ENCODE measurements at places on chromosomes 5 and 9. TPM values are rescaled to one million over a fixed set of nuclear protein-coding genes. Genes with fewer than 3 reads are reported as not detected.

Gene UBE2D2
- total RNA-seq = 66.7 TPM

Gene TSSK1B
- not detected for total RNA-seq

- H3K27ac ChIP-seq = no peak overlapping the region
- no peak for DNase-seq
- H3K4me3 ChIP-seq = no peak overlapping the region
- H3K4me1 ChIP-seq = no peaks in the 10 kb centered on the region
- H3K27me3 ChIP-seq = no peaks in the 10 kb centered on the region
Measured at GRCh38 chr9:108197899-108198298, 657.9 kb downstream of the ACTL7B start.

DNA sequence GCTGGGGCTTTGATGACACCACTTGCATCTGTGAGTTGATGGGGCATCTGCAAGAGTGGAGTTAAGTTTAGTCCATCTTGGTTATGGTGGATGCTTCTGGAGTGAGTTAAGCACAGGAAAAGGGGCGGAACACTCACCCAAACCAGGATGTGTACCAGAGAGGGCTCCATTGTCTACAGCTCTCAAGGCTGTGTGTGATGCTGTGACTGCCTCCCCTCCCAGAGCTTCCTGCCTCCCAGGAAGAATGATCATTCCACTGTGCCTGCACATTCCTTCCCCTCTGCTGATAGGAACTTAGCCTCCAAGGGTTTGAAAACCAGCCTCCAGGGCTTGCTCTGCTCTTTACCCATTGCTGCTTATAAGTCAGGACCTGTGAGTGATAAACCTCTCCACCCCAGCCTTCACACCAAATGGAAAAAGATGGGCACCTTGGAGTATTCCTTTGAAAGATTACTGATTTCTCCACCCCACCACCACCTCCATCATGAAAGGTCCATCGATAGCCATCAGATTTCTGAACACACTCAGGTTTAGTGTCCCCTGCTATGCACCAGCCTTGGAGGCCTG is 160.1 kb upstream of the SPRY4 start:
- H3K36me3 ChIP-seq = no peaks in the 10 kb centered on the region
- no peak for DNase-seq
- H3K4me1 ChIP-seq = no peaks in the 10 kb centered on the region
- no peak overlapping the region for H3K27ac ChIP-seq

GRCh38 chr9:93683331-93684134 is 107.1 kb downstream of the PHF2 start:
- no peak overlapping the region for H3K27ac ChIP-seq
- no peaks in the 10 kb centered on the region for H3K36me3 ChIP-seq
- no peaks in the 10 kb centered on the region for H3K27me3 ChIP-seq
- no peak for DNase-seq

DNA sequence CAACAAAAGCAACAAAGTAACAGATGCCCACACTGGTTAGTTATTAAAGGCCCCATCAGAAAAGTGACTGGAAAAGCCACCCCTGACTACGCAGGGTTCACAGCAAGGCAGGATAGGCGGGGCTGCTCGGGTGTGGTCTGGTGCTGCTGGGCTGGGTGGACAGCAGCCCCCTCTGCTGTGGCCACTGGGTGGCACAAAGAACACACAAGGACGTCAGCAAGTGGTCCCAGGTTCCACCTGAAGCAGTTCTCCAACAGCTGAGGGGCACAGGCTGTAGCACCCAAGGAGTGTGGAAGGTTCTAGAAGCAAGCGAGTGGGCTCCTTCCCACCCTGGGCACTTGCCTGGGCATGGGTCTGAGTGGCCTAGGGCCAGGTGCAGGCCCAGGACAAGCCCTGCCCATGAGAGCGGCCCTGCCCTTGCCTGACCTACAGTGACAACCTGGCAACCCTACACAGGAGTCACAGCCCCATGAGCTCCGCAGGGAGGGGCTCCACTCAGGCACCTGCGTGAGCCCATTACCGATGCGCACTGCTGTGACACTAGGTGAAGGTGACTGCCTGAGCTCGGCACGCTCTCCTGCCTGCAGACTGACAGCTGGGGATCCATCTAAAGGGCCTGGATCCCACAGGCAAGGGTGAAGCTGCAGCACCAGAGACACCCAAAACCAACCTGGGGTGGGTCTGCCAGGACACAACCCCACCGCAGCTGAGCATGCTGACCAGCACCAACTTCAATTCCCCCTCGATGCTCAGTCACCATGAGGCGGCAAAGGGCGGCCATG is 8.1 kb downstream of the BRD9 start:
- no peak overlapping the region for H3K4me3 ChIP-seq
- H3K4me1 ChIP-seq = no peaks in the 10 kb centered on the region
- no peak for DNase-seq
- no peak overlapping the region for H3K27ac ChIP-seq
- no peaks in the 10 kb centered on the region for H3K27me3 ChIP-seq

DNA sequence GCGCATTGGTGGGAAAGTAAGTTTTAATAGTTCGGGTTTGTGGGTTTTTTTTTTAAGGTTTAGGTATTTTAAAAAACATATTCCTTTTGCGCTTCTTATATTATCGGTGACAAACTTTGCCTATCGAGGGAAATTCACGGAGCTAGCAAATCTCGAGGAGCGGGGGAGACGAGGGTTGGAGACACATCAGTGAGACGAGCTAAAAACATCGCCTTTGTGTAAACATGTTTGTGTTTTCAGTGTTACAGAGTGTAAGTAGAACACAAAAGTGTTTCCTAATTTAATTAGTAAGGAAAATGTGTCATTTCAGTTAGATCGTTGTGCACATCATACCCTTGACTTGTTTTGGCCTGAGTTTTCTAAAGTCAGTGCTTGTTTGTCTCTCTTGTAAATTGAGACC is 945 bp downstream of the BTF3 start:
- peak overlapping the region; percentile 97 for H3K27ac ChIP-seq
- H3K4me1 ChIP-seq = peaks cover 35% of the 10 kb centered on the region
- peaks cover 13% of the 10 kb centered on the region for H3K36me3 ChIP-seq
- no peak for DNase-seq
- peak overlapping the region; percentile 95 for H3K4me3 ChIP-seq
- H3K27me3 ChIP-seq = no peaks in the 10 kb centered on the region

- peak overlapping the region; percentile 27 for H3K4me3 ChIP-seq
- H3K4me1 ChIP-seq = peaks cover 69% of the 10 kb centered on the region
- no peak for DNase-seq
- H3K27ac ChIP-seq = peak overlapping the region; percentile 48
Measured at GRCh38 chr5:132425975-132426524, 56.5 kb downstream of the SLC22A5 start.
